ENCODE measurements at places on chromosomes 7 and 10.
A peak's percentile ranks its signal among the peaks of the same experiment; 100 is the strongest.

GRCh38 chr10:17841050-17841449, 31.9 kb downstream of the MRC1 start:
- no peak for DNase-seq

- no peak for DNase-seq
These were observed 59.6 kb downstream of the FRMPD2 start for GRCh38 chr10:48214716-48215485.

GRCh38 chr7:47253650-47254080, 328.2 kb downstream of the TNS3 start:
- DNase-seq = no peak

- DNase-seq = no peak
These were observed 127.2 kb downstream of the CELF2 start for GRCh38 chr10:11144626-11145494.

DNA sequence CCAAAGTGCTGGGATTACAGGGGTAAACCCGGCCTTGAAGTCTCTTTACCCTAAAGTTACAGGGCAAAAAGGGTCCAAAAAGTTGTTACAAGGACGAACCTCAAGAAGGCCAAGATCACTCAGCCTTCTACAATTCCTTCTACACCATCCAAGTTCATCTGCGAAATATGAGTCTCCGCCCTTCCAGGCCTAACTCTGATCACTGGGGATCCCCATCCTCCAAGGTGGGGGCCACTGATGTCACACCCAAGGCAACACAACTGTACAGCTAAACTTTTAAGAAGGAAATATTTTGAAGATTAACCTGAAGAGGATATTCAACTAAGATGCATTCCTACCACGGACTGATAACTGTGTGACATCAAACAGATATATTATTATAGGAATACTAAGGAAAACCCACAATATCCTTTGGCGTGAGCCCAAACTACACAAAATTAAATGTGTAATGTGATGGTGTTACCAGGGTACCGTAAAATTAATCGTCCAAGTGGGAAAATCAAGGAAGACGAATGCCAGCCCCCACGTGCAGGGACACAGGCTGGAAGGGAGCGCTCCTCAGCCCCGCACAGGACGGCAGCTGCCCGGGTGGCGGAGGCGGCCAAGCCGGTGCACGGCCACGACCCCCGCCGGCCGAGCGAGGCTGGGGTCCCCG, 1.0 kb downstream of the PAXIP1 start:
- peak; percentile 17 for DNase-seq

GRCh38 chr7:103149808-103150180, 895 bp upstream of the NAPEPLD start:
- DNase-seq = no peak

DNA sequence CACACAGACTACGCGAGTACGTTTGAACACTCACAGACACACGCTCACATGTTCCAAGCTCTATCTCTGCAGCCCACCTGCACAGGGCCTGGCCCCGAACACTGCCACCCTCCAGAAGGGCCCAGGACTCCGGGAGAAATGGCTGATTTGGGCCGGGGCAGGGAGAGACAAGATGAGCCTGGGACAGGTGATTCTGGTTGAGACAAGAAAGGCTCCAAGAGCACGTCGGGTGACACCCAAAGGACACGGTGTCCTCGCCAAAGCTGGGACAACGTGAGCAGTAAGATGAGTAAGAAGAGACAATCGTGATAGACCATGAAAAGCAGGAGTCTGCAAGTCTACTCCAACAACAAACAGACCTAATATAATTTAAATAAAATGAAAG, 9.2 kb downstream of the GPER1 start:
- DNase-seq = no peak

- DNase-seq = no peak
These were observed 14.9 kb downstream of the TMEM72 start for GRCh38 chr10:44925811-44926750.

GRCh38 chr7:116769546-116769945, 92.8 kb upstream of the CAPZA2 start:
- DNase-seq = no peak

DNA sequence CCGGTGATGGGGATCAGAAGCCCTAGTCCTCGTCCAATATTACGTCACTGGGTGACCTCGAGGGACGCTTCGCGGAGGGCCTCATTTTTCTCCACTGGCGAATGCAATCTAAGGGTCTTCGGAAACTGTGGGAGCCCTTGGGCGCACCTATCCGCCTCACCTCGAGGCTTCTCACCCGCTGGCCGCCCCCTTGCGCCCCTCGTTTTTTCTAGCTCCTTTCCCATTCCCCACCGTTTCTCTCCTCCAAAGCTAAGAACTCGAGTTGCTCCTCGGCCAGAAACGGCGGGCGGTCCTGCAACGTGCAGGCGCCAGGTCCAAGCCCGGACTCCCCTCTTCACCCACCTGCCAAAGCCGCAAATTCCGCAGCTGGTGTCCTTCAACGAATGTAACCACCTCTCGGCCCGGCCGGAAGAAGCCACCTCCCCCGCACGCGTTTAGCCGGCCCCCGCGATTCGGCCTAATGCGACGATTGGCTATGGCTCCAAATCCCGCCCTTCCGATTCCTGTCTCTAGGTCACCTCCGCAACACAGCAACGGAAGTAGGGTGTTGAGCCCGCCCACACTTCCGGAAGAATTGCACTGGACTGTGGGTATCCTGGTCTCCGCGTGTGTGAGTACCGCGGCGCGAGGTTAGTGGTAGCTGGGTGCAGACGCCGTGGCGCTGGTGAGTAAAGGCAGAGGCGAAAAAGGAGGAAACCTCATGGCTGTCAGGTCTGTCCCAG, at the start of the genes ATP5MK and PDCD11:
Gene ATP5MK, minus strand, starts transcription at position 409 of the 722 bp plus-strand sequence. CDS start 4,018 bp downstream, outside the sequence.
Gene PDCD11, plus strand, starts transcription at position 560 of the 722 bp plus-strand sequence. CDS start 1,801 bp downstream, outside the sequence.
- peak; percentile 95 for DNase-seq

GRCh38 chr7:108605559-108606201, 36.0 kb downstream of the DNAJB9 start:
- DNase-seq = no peak

- DNase-seq = no peak
These were observed 122.1 kb downstream of the HIP1 start for GRCh38 chr7:75616421-75617167.

DNA sequence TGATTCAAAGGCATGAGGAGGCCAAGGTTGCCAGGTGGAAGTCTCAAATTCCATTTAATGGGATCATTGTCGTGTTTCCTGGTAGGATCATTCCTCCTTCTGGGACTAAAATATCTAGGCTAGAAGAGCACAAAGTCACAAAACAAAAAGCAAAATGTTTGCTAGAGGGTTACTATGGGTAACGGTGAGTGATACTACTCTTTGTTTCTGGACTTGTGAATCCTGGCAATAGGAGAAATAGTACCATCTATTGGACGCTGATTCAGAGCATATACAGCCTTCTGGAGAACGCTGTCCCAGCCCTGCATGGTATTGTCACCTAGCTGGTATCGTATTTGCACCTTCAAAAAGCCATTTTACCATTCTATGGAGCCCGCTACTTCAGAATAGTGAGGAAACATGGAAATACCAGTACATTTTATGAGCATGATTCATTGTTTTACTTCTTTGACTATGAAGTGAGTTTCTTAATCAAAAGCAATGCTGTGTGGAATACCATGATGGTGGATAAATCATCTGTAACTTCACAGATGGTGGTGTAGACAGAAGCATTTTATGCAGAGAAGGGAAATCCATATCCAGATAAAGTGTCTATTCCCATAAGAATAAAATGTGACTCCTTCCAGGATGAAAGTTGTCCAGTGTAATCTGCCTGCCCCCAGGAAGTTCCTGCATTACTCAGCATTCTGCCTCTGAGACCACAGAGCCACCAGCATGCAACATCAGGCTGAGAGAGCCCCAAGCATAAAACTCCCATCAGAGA, 361.0 kb downstream of the ETV1 start:
- no peak for DNase-seq

- no peak for DNase-seq
These were observed 66.4 kb downstream of the AKR1D1 start for GRCh38 chr7:138142583-138143201.

- no peak for DNase-seq
These were observed 558.9 kb upstream of the MGMT start for GRCh38 chr10:128908099-128908498.

- DNase-seq = no peak
These were observed 169.9 kb downstream of the KCND2 start for GRCh38 chr7:120442838-120443237.

GRCh38 chr7:108253275-108254044, 123.3 kb upstream of the LAMB4 start:
- no peak for DNase-seq

DNA sequence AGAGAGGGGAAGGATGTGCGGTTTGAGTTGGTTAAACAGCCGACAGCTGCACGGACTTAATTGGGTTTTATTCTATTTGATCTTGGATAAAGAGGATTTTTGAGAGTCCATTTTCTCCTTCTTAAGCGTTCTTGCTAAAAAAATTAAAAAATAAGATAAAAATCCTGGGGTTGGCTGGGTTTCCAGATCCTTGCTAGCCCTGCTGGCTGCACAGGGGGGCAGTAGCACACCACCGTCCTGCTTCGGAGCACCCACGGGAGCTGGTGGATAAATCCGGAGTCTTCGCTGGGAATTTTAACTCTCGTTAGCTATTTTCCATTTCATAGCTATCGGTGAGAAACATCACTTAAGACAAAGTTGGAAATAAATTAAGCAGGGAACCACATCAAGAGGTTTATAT, 792.0 kb downstream of the TYW1 start:
- no peak for DNase-seq

- no peak for DNase-seq
These were observed 53.6 kb downstream of the ENTPD1 start for GRCh38 chr10:95809370-95810197.

Measured in CD4-positive, alpha-beta T cell treated with Interleukin-1 beta for 1 hour (primary cell).